ENCODE measurements at places on chromosomes 6 and 20.

DNA sequence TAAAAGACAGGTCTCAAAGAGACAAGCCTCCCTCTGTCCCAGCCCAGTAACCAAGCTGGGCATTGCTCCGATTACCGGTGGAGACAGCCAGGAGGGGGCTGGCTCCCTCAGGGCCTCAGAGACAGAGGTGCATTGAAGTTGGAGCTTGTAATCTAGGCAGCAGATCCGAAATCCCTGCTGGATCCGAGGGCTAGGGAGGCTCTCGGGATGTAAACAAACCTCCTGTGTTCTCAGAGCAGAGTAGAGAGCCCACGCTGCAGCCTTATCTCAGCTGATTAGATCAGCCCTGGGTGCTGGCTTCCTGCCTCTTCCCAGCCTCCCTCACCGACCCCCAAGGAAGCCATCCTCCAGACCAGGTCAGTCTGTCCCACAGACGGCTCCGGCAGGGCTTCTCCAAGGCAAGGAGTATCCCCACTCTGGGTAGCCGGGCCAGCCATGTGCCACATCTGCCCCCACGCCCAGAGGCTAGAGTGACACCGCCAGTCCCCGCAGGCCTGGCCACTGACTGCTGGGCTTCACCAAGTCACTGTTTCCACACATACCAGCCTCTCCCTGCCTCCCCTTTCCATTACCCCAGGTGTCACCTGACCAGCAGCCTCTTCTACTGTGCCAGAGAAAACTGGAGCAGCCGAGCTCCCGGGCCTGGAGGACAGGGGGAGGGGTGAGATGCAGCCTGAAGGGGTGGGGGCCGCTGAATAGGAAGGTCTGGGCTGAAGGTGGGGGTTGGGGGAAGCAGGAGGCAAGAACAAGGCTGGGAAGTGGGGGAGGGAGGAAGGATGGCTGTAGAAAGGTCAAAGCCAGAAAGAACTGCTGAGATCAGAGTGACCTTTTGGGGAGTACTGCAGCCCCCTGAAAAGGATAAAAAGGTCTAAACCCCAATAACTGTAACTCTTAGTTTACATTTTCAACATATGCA is 6.0 kb downstream of the SDC4 start:
- no peak for DNase-seq

DNA sequence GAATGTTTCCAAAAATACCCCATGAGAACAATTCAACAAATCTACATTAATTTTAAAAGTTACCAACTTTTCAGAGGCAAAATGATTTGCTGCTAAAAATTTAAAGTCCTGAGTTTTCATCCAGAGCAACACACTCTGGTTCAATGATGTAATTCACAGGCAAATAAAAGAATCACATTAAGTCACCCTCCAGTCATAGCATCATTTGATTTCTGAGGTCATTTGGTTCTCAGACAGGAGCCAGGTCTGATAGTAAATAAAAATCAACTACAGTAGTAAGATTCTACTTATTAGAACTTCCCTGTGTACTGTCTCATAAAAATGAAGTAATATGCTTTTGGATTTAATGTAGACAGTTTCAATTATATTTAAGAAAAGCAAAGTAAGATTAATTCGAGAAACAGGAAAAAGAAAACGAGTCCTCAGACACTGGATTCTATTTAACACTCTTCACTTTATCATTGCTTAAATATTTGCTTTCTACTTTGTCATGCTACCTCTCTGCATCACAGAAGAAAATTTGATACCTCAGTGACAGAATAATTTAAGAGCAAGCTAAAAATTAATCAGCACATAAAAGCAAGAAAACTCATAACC is 25.8 kb downstream of the MAP7 start:
- no peak for DNase-seq

GRCh38 chr6:17583811-17584210 is 16.3 kb upstream of the FAM8A1 start:
- no peak for DNase-seq

DNA sequence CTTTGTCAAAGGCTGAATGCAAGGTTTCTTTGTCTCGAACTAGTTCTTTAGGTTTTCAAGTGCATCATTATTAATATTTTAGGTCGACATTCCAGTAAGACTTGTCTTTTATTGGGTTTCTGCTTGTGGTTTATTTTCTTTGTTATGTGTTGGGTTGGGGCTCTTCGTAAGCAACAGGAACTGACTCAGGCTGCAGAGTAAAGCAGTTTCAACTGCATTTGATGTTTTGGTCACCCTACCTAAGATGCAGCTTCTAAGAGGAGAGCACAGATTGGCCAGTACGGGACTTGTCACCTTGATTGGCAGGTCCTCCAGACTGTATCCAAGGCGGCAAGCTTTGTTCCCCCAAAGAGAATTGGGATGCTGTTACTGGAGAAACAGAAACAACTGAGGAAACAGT is 149.5 kb upstream of the SULF2 start:
- no peak for DNase-seq

DNA sequence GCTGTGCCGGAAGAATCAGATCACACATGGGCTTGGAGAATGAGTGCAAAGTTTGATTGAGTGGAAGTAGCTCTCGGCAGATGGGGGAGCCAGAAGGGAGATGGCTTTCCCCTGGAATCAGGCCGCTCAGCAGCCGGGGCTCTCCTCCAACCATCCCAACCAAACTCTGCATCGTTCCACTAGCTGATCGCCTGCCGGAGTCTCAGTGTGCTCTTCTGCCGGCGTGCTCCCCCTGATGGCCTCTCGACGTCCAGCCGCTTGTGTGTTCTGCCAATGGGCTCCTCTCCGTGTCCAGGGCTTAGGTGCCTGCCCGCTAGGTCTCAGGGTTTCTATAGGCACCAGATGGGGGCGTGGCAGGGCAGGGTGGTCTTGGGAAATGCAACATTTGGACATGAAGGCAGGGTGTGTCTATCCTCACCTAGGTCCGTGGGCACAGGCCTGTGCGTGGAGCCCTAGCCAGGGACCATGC is 4.9 kb upstream of the BIRC7 start:
- DNase-seq, result no peak

GRCh38 chr6:14542670-14543366 is 425.2 kb downstream of the CD83 start:
- DNase-seq, result peak; percentile 58

GRCh38 chr6:157453131-157453530 is 72.1 kb downstream of the ZDHHC14 start:
- DNase-seq, result no peak

- DNase-seq, result no peak
Measured at GRCh38 chr20:35828434-35828833, 56.6 kb downstream of the PHF20 start.

- DNase-seq, result no peak
Measured at GRCh38 chr6:80133020-80133419, 26.5 kb downstream of the BCKDHB start.

GRCh38 chr20:58573257-58573656 is 58.1 kb upstream of the APCDD1L start:
- DNase-seq, result no peak

GRCh38 chr20:50040432-50041245 is 57.9 kb downstream of the SNAI1 start:
- no peak for DNase-seq

- no peak for DNase-seq
Measured at GRCh38 chr20:35823937-35824336, 52.1 kb downstream of the PHF20 start.

- no peak for DNase-seq
Measured at GRCh38 chr20:54237116-54237943, 29.4 kb downstream of the PFDN4 start.

GRCh38 chr20:48456366-48457192 is 371.2 kb downstream of the PREX1 start:
- no peak for DNase-seq

DNA sequence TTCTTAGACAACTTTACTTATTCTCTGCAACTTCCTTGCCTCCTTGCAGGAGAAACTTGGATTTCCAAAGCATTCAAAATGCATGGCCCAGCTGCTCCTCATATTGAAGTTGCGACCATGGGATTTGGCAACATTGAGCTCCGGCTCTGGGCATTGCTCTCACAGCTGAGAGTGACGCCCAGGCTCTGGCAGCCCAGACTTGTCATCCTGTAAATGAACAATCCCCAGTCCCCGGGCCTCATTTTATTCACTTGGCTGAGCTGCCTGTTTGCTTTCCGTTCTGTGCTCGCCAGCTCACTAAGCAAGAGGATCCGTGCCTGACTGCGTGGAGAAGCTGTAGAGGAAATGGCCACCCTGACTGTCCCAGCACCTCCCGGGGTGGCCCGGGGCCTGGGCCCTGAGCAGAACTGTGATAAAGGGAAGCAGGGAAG is 119.5 kb upstream of the CD93 start:
- no peak for DNase-seq

GRCh38 chr6:28303570-28303969 is 22.2 kb downstream of the PGBD1 start:
- no peak for DNase-seq

- no peak for DNase-seq
Measured at GRCh38 chr6:118307581-118307980, 240.5 kb upstream of the PLN start.

GRCh38 chr6:24632573-24632972 is 13.4 kb downstream of the KIAA0319 start:
- no peak for DNase-seq

DNA sequence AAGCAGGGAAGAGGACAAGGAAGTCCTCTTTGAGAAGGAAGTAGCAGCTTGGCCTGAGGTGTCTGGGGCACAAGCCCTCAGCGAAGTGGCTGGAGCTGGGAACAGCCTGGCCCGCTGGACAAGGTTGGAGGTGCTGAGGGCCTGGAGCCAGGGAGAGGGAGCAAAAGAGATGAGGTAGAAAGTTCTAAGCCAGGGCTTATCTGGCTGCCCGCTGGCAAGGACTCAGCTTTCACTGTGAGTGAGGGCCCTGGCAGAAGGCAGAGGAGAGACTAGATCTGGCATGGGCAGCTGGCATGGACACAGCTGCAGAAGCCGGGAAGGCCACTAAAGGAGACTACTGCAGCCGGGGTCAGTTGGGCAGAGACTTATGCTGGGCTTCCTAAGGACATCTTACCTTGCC is 21.8 kb upstream of the PCMTD2 start:
- DNase-seq, result no peak

DNA sequence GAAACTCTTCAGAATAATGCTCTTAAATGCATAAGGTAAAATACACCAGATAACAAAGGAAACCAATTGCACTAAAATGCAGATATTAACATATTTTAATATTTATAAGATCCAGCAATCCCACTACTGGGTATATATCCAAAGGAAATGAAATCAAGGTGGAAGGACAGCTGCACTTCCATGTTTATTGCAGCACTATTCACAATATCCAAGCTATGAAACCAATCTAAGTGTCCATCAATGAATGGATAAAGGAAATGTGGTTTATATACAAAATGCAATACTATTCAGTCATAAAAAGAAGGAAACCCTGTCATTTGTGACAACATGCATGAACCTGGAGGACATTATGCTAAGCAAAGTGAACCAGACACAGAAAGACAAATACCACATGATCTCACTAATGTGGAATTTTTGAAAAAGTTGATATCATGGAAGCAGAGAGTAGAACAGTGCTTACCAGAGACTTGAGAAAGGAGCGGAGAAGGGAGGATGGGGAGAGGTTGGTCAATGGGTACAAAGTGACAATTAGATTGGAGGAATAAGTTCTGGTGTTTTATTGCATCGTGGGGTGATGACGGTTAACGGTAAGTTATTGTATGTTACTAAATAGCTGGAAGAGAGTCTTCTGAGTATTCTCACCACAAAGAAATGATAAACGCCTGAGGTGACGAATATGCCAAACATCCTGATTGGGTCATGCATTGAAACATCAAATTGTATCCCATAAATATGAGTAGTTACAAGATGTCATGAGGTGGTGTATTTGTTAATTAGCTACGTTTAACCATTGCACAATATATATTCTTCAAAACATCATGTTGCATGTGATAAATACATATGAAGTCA is 37.9 kb upstream of the RNF24 start:
- no peak for DNase-seq

DNA sequence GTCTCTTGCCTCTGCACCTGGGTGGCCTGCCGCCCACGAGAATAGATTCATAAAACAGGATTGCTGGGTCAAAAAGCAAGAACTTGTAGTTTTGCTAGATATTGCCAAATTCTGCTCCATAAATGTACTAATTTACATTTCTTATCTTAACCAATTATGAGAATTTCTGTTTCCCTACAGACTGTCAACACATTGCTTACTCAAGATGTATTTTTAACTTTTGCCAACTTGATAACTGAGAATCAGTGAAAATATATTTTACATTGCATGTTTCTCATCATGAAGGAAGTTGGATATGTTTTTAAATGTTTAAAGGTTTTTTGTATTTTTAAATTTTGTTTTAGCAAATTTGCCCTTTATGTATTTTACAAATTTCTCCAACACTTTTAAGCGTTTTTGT is 664.8 kb downstream of the MMUT start:
- DNase-seq, result no peak

DNA sequence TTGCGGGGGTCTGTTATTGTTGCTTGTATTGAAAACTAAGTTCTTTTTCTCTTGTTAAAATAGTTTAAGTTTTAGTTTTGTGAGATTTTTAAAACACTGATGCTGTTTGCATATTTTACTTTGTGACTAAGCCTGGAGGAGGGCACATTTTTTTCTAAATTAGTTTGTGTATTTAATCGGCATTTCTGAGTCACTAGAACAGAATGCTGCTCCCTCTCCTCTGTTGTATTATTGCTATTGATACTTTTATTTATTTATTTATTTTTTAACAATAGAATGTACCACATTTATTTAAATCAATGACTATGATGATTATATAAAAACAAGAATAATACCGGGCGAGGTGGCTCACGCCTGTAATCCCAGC is 5.1 kb upstream of the FAM50B start:
- DNase-seq, result no peak

GRCh38 chr6:85569323-85569722 is 24.3 kb downstream of the SNX14 start:
- DNase-seq, result no peak

DNA sequence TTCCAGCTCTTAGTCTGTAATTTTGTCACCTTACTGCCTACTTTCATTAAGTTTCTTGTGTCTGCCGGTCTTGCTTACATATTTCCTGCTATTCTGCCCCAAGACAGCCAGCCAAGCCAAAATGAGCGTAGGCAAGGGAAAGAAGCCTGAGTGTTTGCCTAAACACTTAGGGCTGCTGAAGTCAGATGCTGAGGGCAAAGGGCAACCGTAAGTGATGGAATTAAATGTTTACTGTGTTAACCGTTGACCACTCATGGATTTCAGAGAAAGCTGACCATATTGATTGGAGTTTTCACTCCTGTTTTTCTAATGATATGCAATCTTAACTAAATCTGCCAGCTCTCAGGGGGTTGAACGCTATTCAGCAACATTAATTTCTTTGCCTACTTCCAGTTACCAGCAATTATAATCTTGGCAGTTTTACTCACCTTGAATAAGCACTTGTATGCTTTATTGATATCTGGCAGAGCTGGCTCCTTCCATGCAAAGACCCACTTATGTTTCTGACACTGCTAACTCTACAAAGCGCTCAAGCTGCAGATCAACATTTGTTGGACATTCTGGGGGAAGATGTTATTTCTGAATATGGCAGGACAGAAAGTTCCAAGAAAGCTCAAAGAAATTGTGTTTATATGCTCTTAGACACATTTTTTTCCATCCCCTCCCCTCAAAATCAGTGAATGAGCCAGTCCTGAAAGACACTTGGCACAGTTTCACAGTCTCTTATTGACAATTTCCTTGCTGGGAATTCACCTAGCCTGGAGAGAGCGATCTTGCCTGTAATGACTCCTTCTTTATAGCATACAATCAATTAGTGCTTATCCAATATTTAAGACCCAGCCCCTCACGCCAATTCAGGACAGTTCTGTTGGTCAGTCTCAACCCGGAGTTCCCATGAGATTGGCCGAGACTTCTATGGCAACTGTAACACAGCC is 183.8 kb downstream of the PLCB1 start:
- no peak for DNase-seq

- no peak for DNase-seq
Measured at GRCh38 chr6:170404036-170404435, 97.5 kb downstream of the FAM120B start.

Measured in stimulated activated CD8-positive, alpha-beta memory T cell treated with anti-CD3 and anti-CD28 coated beads, Interleukin-7, amount 100 ng/mL, for 4 hours (primary cell).